ENCODE measurements at places on chromosomes 7 and 10. TPM values are rescaled to one million over a fixed set of nuclear protein-coding genes. Genes with fewer than 3 reads are reported as not detected.

Gene MLXIPL
- 0.14 TPM for total RNA-seq

- DNase-seq = peak; percentile 10
These were observed 1.2 kb downstream of the MNX1 start for GRCh38 chr7:157009170-157009777.

DNA sequence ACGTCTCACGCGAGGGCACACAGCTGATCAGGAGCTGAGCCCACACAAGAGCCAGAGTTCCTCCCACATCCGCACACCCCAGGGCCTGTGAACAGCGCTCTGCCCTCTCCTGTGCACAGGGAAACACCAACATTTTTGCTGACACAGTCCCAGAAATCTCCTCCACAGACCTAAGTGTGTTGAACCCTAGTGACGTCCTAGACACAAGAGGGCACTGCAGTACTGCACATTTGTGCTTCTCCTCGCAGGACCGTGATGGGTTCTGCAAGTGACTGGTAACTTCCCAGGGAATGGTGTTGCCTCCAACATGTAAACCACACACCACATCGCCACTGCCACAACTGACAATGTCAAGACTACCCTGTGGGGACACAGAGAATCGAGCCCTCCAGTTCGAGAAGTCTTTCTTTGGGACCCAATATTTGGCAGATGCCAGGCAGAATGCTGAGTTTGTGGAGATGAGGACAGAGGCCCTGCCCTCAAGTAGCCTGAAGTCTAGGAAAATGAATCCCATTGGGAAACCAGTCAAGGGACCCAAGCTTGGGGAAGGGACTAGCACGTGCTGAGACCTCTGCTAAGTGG lies 170.3 kb downstream of the PAXIP1 start:
- DNase-seq = no peak

DNA sequence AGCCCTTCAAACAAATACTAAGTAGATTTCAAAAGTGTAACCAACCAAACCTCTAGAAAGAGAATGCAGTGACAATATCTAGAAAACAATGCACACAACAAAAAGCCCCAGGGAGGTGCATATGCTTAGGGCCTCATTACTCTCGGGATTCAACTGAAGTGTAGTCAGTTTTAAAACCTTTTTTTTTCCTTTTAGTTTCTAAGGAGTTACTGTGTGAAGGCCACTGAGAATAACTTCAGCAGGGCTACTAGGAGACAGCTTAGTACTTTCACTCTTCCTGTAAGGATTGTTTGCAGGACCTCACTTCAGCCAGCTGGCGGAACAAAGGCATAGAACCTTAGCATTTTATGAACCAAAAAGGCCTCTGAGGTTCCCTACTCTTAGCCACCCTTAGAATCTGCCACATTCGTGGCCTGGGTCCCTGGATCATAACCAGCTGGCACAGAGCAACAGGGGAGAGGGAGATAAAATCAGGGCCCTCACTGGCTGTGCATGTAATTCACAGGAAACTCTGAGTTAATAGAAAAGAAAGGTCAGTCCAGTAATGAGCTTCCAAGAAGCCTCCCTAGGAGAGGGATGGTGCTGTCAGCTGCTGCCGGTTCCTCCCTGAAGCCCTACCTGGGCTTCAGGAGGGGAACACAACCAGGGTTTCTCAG lies 3.6 kb downstream of the VOPP1 start:
- no peak for DNase-seq

Gene IGF2BP3
- total RNA-seq = 44.0 TPM

Gene CFTR
- total RNA-seq = 8.7 TPM

DNA sequence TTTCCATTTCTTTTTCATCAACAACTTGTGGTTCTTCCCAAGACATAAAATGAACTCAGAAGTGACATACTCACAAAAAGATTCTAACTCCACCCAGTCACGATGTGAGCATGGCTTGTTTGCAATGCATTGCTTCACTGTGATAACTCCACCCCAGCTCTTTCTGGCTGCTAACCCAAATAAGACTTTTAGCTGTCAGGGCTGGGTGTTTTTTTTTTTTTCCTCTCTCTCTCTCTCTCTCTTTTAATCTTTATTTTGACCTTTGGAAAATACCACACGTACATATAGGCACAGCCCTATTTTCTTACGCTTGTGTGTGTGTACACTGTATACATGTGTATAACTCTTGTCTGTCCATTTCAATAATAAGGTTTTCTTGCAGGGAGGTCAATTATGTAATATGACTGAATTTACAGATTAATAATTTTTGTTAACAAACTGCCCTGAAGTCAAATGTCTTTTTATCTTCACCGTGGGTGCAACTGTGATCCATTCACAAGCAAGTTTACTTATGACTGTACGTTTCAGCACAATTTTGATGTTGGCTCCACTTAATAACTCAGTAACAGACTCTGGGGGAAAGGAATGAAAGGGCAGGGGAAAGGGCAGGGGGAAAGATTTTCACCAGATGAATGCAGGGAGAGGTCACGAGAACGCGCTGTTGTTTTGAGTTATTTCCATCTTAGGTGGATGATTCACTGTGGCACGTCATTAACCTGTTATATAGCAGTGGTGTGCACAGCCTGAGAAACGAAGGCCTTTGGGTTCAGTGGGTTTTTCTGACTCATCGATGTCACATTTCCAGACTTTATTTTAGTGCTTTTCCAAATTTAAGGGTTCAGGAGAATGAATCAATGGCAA lies 49.1 kb downstream of the APBB1IP start:
- DNase-seq = peak; percentile 97

DNA sequence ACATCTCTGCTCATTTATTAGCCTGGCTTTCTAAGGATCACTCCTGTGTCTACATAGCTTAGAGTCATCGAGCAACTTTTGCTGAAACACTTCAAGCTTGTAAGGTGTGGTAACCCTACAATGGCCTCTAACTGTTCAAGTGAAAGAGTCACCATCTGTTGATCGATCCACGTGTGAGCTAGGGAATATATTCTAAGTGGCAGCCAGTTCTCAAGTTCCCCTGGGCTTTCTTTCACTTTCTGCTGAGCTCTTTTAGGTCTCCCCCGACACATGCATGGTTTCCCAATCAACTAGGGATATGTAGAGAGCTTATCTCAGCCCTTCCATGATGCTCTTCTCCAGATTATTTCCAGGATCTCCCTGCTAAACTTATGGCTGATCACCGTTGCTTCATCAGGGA lies 15.5 kb downstream of the AOAH start:
- DNase-seq = no peak

DNA sequence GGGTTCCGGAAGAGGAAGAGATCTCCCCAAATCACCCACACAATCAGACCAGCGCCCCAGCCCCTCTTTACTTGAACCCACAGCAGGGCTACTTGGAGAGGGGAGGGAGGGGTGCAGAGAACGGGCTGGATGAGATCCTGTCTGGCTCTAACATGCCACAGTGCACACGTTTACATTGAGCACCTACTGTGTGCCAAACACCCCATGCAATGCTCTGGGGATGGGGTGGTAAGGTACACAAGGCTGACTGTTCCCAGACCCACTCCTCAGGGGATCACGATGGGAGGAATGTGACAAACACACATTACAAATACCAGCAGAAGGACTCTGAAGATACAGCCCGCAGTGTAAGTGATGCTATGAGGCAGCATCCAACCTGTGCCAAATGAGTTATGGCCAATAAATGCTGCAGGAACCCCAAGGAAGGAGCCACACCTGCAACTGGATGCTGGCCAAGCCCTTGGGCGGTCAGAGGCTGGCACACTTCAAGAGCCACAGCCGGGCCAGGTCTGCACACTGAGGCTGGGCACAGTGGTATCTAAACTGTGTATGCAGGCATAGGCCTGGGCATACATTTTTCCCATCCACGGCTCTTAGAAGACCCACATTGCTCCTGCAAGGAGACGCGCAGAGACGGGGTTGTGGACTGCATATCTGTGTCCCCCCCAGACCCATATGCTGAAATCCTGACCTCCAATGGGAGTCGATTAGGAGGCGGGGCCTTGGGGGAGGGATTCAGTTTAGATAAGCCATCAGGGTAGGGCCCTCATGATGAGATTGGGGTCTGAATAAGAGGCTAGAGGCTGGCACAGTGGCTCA lies 6.4 kb downstream of the SPOCK2 start:
- no peak for DNase-seq

Gene ZNF503
- total RNA-seq = 16.8 TPM

Gene PRSS37
- not detected for total RNA-seq

GRCh38 chr7:96408881-96409280 lies 87.0 kb upstream of the SLC25A13 start:
- DNase-seq = no peak

Gene PDK4
- 0.42 TPM for total RNA-seq

GRCh38 chr7:82405301-82405700 lies 38.3 kb downstream of the CACNA2D1 start:
- DNase-seq = no peak
